Fibroblast of skin of abdomen (primary cell): ENCODE measurements at places on chromosomes 4 and X.

DNA sequence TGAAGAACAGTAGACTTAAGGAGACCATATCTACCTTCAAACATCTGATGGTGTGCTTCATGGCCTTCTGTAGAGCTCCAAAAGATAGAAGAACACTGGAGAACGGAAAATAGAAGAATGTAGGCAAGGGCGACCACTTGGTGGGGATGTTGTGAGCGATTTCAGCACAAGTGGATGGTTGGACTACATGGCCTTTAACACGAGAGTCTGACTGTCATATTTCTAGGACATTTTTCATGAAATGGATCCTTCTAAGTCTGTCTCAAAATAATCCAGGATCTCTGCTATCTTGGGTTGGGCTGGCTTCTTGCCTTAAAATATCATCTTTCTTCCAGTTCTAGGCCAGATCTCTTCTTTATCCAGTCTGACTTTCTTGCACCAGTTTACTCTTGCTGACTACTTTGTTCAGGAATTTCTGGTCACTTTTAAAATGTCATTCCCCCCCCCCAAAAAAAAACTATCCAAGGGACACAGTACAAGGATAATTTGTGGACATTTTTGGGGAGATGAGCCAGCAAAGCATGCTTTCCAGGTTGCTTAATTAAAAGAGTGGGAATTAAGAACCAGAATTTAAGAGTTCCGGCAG lies 1.2 kb upstream of the MID1IP1 start:
- DNase-seq, result no peak

DNA sequence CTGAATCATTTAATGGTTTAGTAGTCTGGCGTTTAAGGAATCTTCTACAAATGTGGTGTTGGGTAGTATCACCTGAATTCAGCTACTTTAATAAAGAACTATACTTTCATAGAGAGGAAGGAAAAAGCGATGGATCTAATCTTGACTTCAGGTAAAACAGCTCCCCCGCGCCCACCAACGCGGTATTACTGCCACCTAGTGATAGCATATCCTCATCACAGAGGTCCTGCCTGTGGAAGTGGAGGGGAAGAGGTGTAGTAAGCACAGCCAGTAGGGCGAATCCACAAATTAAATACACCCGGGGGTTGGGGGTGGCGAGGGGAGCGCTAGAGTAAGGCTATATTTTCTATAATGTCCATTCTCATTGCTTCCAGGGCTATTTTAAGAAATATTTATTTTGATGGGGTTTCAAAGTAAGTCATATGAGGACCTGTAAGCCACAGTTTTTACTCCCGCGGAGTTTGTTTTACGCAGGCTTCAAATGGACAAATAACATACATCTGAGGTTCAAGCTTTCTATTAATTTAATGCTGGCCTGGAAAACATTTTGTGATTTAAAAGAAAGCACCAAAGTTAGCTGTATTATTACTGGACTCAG lies 8.3 kb upstream of the DAPP1 start:
- peak; percentile 4 for DNase-seq

GRCh38 chrX:8845060-8845459 lies 43.9 kb upstream of the FAM9A start:
- DNase-seq, result peak; percentile 67

GRCh38 chr4:24770032-24770584 lies 25.3 kb upstream of the SOD3 start:
- DNase-seq, result peak; percentile 91

DNA sequence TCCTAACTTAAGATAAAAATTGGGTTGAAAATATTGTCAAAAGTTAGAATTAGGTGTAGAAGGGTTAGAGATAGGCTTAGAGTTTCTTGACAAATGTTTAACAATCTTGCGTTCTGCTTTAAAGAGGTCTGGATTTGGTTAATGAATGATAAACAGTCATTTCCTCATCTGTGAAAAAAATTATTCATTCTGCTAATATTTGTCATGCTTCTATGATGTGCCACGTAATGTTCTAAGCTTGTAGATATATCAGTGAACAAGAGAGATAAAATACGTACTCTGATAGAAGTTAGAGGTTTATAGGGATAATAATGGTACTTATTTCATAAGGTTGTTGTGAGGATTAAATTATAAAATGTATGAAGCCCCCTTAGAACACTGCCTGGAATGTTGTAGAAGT lies 443.0 kb upstream of the GALNT7 start:
- DNase-seq, result peak; percentile 45
